ENCODE measurements at places on chromosomes 1 and 21.

GRCh38 chr1:56120021-56120420, 459.3 kb downstream of the PLPP3 start:
- no peak for DNase-seq

- DNase-seq = peak; percentile 3
Measured at GRCh38 chr1:76494807-76495206, 372.5 kb upstream of the ST6GALNAC5 start.

DNA sequence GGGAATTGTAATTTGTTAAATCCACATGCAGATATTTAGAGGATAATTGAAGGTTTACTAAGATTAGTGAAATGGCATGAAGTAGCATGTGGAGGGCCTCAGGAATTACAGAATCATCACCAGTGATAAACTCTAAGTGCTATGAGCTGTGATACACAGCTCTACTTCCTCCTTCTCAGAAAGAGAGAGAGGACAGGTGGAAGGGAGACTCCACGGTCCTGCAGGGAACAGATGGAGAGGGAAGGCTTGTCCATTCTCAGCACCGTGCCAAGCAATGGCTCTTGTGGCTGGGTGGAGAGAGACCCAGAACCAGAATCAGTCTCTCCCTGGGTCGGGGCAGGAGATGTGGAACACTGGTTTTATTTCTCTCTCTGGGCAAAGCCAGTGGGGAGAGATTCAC, 27.8 kb upstream of the LYPD8 start:
- no peak for DNase-seq

DNA sequence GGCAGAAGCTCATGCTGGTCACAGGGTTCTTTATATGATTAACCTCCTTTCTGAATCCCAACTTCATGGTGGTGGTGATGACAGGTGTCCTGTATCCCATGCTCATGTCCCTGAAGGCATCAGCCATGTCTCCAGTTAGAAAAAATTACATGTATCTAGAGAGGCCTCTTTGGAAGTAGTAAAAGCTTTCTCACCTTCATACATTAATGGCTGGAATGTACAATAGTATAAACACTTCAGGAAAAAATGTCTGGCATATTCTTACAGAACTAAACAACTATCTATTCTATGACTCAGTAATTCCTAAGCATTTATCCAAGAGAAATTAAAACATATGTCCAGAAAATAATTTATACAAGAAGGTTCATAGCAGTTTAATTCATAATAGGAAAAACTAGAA, 34.0 kb downstream of the ADAM30 start:
- no peak for DNase-seq

DNA sequence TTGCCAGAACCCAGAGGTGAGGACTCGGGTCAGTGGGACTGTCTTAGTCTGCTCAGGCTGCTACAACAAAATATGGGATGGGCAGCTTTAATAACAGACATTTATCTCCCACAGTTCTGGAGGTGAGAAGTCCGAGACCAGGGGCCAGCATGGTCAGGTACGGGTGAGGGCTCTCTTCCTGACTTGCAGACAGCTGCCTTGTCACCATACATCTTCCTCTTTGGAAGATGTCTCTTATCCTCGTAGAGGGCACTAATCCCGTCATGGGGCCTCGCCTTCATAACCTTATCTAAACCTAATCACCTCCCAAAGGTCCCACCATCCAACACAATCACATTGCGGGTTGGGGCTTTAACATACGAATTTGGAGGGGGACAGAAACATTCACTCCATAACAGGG, 51.9 kb downstream of the GLUL start:
- DNase-seq = no peak

DNA sequence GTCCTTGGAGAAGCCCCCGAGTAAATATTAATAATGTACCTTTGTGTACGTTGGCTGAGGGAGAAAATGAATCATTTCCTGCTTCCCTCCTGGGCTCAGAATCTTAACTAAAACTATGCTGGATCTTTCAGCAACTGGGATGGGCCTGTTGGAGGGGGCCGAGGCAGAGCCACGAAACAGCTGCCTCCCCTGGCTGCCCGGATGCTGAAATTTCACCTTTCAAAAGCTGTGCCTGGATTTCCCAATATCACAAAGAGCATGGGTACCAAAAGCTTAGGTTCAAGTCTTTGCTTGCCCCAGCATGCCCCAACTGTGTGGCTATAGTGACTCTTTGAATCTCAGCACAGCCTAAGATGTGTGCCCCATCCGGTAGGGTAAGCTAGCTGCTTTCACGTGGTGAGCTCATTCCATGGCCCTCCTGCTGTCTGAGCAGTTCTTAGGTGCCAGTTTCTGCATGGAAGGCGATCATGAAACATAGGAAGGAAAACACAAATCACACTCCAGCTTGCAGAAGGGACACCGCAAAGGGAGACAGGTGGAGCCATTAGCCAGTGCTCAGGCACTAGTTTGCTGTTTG, 473.5 kb downstream of the PTPRU start:
- DNase-seq = no peak

DNA sequence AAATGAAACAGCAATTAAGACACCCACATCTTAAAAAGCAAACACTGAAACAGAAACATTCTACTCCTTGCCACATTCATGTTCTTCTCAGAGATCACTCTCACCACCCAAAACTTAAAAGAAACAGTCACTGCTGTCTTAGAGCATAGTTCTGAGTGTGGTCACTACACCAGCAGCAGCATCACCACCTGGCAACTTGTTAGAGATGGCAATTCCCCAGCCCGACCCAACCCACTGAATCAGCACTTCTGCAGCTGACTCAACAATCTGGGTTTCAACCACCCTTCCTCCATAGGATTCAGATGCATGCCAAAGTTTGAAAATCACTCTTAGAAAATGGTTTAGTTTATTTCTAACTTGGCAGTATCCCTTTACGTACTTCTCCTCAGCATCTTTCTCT, 126.1 kb downstream of the CDC42BPA start:
- DNase-seq = peak; percentile 29

- no peak for DNase-seq
Measured at GRCh38 chr1:204967451-204967850, 75.6 kb upstream of the CNTN2 start.

DNA sequence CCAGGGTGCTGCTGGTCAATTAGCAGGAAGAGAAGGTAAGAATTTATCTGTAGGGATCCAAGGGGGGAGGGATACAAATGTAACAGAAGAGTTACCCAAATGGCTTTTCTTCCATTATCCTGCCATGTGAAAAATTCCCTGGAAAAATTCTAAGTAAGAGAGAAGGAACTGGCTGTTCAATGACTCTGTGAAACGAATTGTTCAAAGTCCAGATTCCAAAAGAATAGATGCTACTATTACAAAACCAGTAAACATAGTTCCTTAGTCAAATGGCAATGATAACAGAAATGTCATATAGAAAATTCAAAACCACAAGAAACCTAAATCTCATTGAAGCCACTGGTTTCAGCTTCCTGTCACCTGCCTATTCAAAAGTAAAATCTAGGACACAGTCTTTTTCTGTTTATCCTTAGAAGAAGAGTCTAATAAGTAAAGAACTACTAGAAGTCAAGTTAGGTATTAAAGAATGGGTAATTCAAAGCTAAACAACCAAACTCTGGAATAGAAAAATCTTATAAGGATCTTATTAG, 102.6 kb downstream of the ZNF644 start:
- no peak for DNase-seq

DNA sequence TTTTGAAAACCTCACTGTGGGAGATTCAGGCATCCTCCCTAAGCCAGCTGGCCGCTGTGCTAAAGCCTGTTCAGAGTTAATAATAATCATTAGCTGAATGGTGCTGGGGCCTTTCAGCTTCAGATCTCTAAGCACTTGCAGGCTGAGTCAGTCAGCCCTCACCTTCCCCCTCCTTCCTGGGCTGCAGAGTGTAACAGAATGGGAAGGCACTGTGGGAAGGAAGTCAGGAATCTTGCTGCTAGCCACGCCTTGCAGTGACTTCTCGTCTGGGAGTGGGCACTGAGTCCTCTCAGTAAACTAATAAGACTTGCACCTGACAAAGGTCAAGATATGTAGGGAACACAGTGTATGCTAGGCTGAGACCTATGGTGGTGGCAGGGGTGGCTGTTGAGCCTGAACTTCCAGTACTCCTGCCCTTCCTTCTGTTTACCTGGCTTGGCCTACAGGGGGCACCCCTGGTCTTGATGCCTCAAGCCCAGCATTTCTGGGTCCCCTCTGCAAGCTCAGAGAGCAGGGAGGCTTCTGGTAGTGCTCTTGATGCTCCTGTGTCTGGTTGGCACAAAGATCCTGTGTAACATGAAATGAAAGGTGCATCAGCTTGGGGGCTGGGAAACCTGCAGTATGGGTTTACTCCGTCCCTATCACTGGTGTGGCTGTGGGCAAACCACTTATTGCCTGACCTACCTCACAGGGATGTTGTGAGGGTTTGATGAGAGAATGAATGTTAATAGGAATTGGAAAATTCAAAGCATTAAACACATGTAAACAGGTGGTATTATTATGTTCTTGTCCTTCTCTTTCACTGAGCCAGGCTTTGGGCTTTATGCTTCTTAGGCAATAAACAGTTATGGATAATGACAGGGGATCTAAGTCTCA, 6.0 kb downstream of the CYB561D1 start:
- DNase-seq = no peak

- DNase-seq = no peak
Measured at GRCh38 chr1:154225370-154225769, 4.6 kb downstream of the UBAP2L start.
